ENCODE measurements at places on chromosomes 5 and 9.

GRCh38 chr9:81032831-81033230, 656.5 kb downstream of the TLE1 start:
- DNase-seq, result no peak

DNA sequence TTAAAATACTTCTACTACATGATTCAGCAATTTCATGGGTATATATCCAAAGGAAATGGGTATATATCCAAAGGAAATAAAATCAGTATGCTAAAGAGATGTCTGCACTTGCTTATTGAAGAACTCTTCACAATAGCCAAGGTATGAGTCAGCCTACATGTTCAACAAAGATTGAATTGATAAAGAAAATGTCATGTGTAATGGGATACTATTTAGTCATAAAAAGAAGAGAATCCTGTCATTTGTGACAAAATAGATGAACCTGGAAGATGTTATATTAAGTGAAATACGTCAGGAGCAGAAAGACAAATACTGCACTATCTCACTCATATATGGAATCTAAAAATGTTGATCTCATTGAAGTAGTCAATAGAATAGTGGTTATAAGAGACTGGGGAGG, 944.5 kb upstream of the CTNND2 start:
- DNase-seq, result no peak

- no peak for DNase-seq
Measured at GRCh38 chr5:95296291-95296690, 11.4 kb upstream of the MCTP1 start.

GRCh38 chr9:72457366-72457765, 64.0 kb upstream of the TMC1 start:
- no peak for DNase-seq

DNA sequence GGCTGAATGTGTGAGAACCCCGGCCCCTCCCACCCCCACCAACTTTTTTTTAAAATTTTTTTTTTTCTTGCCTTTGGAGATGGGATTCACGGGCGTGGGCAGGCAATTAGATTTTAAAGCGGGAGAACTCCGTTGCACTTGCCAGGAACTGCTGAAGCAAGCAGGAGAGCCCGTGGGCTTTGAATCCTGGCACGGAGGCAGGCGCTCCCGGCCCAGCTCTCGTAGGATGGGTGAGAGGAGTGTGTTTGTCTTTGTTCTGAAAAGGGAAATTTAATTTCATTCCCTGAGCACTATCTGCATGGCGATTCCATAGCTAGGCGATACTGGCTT, 54.3 kb upstream of the BOD1 start:
- no peak for DNase-seq

DNA sequence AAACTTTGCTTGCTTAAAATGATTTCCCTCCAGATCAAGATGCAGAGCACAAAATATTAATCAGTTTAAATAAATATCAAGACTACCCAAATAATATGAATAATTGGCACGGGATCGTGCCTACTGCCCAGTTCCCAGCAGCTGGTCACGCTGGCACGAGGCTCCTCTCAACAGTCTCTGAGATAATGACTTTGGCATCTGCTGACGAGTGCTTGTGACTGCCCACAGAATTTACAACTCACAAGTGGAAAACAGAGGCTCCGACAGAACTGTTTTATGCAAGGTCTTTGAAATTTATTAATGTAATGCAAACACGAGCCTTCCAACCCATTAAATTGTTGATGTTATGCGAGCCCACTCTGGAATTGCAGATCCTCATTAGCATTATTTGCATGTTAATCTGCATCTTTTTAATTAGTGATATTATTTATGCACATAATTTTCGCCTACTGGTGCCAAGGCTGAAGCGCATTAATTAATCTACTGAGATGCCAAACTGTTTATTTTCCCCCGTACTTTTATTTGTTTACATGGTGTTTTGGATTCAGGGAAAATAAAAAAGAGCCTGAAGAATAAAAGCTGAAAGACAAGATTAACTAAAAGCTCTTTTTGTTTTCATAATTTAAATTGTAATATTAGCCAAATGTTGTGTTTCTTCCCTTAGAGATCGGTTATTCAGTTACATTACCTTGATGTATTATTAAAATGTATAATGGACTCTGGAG, 369.3 kb upstream of the IRX1 start:
- DNase-seq, result no peak

GRCh38 chr5:118791926-118792734, 196.2 kb downstream of the DTWD2 start:
- peak; percentile 82 for DNase-seq

DNA sequence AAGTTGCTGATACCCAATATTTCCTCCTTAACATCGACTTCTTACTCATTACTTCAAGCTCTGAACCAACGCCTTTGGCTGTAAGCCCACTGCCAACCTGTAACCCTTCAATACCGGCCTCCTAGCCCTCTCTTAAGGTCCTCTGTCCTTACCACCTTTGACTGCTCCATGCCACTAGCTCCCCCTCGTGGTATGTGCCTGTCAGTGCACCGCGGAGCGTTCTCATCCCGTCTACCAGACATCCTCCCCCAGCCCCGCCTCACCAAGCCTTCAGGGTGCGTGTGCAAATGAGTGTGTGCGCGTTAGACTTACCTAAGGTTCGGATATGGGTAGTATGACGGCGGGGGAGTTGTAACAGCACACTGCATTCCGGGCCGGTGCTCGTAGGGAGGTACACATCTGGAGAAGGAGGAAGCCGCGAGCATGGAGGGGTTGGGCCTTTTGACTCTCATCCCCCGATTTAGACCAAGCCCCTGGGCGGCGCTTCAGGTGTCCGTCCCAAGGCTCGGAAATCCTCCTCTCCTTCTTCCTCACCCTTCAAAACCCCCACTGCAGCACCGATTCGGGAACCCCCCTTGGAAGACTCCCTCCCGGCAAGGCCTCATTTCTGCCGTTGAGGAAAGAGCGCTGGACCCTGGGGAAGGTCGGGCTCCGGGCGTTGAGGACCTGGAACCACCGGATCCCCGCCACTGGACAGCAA, 2.8 kb upstream of the MYORG start:
- peak; percentile 89 for DNase-seq

DNA sequence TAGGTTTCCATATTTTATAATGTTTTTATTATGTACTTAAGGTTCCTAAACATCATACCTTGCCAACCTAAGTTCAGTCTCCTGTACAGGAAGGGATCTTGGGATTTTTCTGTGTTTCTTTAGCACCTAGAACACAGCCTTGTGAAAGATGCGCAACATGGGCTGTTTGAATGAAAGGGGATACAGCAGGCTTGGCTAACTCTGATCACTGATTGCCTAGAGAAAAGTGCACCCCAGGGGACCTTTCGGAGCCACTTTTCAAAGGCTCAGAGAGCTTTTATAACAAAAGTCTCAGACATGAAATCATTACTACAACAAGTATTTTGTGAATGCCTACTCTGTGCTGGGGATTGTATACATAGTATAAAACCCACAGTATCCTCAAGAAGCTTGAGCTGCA, 261.6 kb downstream of the BNC2 start:
- no peak for DNase-seq

GRCh38 chr5:114176356-114176755, 185.5 kb upstream of the KCNN2 start:
- no peak for DNase-seq

DNA sequence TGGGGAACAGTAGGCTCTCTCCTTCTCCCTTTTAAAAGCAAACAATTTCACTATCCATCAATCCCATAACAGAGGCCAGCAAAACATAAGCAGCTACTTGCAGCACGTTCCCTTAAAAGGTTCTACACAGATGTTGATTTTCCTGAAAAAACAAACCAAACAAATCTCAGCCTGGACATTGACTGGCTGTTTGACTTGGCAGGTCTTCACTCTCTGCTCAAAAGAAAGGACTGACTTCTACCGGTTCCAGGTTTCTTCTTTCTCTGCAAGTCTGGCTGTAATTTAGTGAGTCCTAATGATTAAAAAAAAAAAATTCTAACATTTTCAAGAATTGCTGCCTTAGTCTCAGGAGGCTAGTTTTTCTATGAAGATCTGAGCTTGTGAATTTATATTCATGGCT, 203.1 kb upstream of the EFNA5 start:
- DNase-seq, result no peak

- DNase-seq, result peak; percentile 73
Measured at GRCh38 chr5:67249590-67249895, 52.9 kb upstream of the CD180 start.

All from NCI-H82 (cell line).